ENCODE measurements at places on chromosomes 2 and 18.

DNA sequence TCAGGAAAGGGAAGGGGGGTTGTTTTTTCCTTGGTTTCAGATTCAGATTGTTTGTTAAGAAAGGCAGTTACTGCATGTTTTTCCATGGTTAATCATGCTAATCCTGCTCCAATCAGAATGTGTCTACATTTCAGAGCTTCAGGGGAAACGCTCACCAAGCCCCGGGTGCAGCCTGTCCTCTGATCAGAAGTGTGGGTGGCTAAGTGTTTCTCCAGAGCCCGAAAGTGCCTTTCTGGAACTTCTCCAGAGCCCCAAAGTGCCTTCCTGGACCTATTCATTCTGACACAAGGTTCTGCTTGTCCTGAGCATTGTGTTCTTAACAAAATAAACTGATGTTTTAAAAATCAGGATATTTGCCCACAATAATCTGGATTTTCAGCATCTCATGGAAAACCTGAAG is 359.0 kb upstream of the ZNF521 start:
- no peak for DNase-seq
- H3K36me3 ChIP-seq, result no peaks in the 10 kb centered on the region
- no peak overlapping the region for H3K27ac ChIP-seq
- H3K27me3 ChIP-seq, result no peaks in the 10 kb centered on the region
- H3K4me1 ChIP-seq, result no peaks in the 10 kb centered on the region
- no peak overlapping the region for H3K4me3 ChIP-seq

- no peak overlapping the region for H3K27ac ChIP-seq
- peaks cover 48% of the 10 kb centered on the region for H3K27me3 ChIP-seq
- H3K4me1 ChIP-seq, result peaks cover 2% of the 10 kb centered on the region
- DNase-seq, result no peak
- no peak overlapping the region for H3K4me3 ChIP-seq
These were observed 146.6 kb downstream of the MEIS1 start for GRCh38 chr2:66581339-66582103.

GRCh38 chr18:44781886-44782285 is 101.2 kb downstream of the SETBP1 start:
- no peak for DNase-seq
- H3K27me3 ChIP-seq, result peaks cover 4% of the 10 kb centered on the region
- H3K4me3 ChIP-seq, result no peak overlapping the region
- H3K36me3 ChIP-seq, result no peaks in the 10 kb centered on the region
- no peak overlapping the region for H3K27ac ChIP-seq

DNA sequence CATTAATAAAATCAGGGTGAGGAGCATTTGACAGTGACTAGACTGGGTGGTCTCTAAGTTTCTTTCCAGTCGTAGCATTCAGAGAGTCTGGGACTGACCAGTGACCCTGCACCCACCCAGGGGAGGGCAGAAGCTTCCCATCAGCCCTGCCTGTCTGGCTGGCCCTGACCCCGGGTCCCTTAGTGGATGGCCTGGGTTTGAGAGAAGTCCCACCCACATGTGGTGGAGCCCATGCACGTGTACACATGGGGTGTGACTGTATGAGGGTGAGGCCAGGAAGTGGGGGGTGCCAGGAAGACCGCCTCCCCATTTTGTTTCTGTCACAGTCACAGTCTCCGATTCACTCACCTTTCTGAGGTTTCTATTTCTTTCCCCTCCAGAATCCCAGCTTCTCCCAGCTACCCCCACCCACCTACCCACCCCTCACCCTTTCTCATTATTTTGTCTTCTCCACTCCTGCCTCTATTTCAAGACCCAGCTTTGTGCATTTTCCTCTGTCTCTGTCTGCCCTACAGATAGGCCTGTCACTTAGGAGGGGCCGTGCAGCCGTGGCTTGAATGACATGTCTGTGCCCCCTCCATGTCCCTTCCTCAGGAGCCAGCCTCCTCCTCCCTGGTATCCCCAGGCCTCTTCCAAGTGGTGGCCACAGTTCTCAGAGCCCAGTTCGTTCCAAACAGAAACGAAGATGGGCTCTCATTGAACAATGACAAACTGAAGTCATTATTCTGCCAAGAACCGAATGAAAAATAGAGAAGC is 13.6 kb downstream of the CIB4 start:
- no peaks in the 10 kb centered on the region for H3K36me3 ChIP-seq
- DNase-seq, result no peak
- no peak overlapping the region for H3K4me3 ChIP-seq
- H3K27me3 ChIP-seq, result no peaks in the 10 kb centered on the region

- DNase-seq, result no peak
- H3K27me3 ChIP-seq, result no peaks in the 10 kb centered on the region
- no peak overlapping the region for H3K27ac ChIP-seq
- H3K4me1 ChIP-seq, result no peaks in the 10 kb centered on the region
These were observed 214.1 kb downstream of the C1D start for GRCh38 chr2:67848551-67849285.

- H3K27ac ChIP-seq, result no peak overlapping the region
- no peaks in the 10 kb centered on the region for H3K27me3 ChIP-seq
- no peak overlapping the region for H3K4me3 ChIP-seq
- H3K36me3 ChIP-seq, result no peaks in the 10 kb centered on the region
These were observed 244.5 kb downstream of the TXNL1 start for GRCh38 chr18:56393870-56394269.

DNA sequence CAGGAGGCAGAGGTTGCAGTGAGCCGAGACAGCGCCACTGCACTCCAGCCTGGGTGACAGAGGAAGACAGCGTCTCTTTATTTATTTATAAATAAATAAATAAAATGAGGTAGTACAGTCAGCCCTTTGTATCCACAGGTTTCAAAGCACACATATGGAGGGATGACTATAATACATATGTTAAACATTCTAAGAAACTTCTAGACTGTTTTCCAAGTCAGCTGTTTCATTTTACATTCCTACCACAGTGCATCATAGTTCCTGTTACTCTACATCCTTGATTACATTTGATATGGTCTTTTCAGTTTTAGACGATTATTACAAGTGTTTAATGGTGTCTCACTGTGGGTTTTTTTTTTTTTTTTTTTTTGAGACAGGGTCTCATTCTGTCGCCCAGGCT is 157.6 kb downstream of the ATAD2B start:
- DNase-seq, result no peak
- H3K4me3 ChIP-seq, result no peak overlapping the region
- H3K36me3 ChIP-seq, result peaks cover 31% of the 10 kb centered on the region
- H3K27me3 ChIP-seq, result no peaks in the 10 kb centered on the region
- no peaks in the 10 kb centered on the region for H3K4me1 ChIP-seq

GRCh38 chr2:188315750-188316149 is 24.1 kb downstream of the GULP1 start:
- H3K27me3 ChIP-seq, result no peaks in the 10 kb centered on the region
- H3K4me1 ChIP-seq, result no peaks in the 10 kb centered on the region

Data from T-helper 2 cell treated with Interferon-gamma antibody and Interleukin-4, amounts not matched to agents 5 μg/mL and 100 μg/mL, for 36 hours (primary cell).